ENCODE measurements at places on chromosomes 1 and 21.

DNA sequence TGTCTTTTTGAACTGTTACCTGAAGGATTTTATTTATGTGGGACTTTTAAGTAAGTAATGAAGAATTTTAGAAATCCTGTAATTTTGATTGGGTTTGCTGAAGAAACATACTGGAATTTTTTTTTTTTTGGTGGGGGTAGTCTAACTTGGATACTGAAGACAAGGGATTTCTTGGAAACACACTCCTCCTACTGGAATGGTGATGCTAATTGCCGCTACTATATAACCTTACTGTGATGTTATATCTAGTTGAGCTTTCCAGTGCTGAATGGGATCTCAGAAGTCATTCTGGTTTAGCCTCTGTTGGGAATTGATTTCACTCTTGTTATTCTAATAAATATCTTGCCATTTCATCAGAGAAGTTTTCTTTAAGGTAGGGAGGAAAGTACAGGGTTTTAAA, 8.4 kb downstream of the PPP2R5A start:
- DNase-seq: no peak

- DNase-seq: no peak
Measured at GRCh38 chr1:152752225-152752624, 5.6 kb upstream of the KPRP start.

GRCh38 chr1:225642177-225642576, 10.7 kb downstream of the ENAH start:
- no peak for DNase-seq

- no peak for DNase-seq
Measured at GRCh38 chr1:224632381-224632871, 16.3 kb downstream of the CNIH3 start.

DNA sequence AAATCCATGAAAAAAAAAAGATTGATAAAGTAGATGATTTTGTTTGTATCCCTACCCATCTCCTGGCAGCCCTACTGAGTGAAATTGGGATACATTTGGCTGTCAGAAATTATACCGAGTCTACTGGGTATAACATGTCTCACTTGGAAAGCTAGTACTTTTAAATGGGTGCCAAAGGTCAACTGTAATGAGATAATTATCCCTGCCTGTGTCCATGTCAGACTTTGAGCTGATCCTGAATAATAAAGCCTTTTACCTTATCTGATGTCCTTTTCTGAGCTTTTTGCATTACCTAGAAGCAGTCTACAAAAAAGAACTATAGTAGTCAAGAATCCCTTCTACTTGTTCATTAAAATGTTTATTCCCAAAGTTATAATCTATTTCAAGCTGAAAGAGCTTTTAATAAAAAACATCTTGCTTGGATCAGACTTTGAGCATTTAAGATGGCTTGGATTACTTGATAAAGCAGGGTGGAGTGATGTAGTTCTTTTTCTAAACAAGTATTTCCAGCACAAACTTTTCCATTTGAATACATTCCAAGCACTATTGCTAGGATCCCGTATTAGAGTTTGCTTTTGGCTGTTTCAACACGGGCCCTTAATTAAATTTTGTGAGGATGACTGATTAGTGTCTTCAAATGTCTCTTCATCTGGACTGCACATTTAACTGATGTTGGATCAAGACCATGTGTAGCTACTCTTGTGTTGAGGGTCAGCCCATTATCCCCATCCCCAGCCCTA, 69.2 kb downstream of the DTL start:
- no peak for DNase-seq
